Foreskin fibroblast (primary cell): ENCODE measurements at places on chromosomes 11 and 22.
A peak's percentile ranks its signal among the peaks of the same experiment; 100 is the strongest.

GRCh38 chr22:23690713-23691112, at the start of gene RGL4:
Gene RGL4 (plus strand): TSS chr22:23691013. CDS start chr22:23692031, 1,018 bp downstream.
- DNase-seq = no peak

- DNase-seq = no peak
These were observed 39.8 kb upstream of the POGLUT3 start for GRCh38 chr11:108538022-108538424.

- no peak for DNase-seq
These were observed 84.7 kb upstream of the GDPD4 start for GRCh38 chr11:77386178-77386577.

DNA sequence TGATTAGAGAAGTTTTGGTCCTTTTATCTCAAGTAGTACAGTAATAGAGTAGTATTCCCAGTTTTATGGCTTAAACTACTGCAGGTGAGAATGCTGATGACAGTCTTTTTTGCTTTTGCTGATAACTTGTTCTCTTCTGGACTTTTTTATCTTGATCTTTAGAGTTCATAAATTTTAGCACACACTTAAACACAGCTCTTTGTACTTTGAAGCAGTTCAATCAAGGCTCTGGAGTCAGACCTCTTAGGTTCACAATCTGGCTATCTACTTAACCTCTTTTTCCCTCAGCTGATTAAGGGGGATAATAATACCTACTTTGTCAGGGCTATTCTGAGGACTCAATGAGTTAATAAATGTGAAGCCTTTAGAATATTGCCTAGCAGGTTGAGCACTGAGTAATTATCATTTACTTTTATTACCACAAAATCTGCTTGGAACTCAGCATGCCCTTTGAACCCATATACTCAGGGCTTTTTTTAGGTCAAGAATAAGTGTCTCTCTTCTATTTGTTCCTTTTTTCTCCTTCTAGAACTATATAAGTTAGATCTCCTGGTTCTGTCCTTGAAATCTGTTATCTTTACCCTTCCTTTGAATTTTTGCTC, 51.9 kb downstream of the CSTF3 start:
- no peak for DNase-seq

DNA sequence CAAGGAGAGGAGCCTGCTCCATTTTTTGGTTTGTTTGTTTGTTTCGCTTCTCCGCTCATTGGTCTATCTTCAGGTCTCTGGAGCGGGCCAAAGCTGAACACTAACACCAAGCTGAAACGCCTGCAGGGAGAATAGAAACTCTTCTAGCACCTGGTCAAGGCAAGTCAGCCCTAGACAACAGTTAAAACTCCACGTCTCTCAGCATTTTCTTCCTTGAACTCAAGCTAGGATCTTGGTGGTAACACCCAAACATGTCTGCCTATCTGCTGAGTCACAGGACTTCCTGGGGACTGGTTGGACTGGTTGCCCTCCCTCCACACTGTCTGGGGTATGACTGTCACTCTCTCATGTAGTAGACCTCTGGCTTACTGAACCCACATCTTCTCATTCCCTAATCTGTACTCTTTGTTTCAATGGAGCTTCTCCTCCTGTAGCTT, 23.9 kb upstream of the RBFOX2 start:
- DNase-seq = peak; percentile 74

GRCh38 chr22:47419239-47419638, 656.8 kb downstream of the TBC1D22A start:
- no peak for DNase-seq

DNA sequence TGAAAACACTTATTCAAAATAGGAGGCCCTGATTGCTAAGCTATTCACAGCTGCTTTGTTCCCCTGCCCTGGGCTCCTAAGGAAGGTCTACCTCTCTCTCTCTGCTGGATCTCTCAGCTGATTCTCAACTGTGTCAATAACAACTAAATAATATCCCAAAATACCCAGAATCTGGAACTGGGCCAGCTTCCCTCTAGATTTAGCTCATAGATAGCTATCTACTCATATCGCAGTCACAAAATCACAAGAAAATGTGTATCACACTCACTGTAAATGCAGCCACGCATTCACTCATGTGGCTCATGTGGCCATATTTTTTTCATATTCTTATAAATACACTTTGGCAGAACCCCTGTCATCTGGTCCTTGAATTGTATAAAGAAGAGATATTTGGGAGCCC, 555.1 kb downstream of the OPCML start:
- DNase-seq = no peak

DNA sequence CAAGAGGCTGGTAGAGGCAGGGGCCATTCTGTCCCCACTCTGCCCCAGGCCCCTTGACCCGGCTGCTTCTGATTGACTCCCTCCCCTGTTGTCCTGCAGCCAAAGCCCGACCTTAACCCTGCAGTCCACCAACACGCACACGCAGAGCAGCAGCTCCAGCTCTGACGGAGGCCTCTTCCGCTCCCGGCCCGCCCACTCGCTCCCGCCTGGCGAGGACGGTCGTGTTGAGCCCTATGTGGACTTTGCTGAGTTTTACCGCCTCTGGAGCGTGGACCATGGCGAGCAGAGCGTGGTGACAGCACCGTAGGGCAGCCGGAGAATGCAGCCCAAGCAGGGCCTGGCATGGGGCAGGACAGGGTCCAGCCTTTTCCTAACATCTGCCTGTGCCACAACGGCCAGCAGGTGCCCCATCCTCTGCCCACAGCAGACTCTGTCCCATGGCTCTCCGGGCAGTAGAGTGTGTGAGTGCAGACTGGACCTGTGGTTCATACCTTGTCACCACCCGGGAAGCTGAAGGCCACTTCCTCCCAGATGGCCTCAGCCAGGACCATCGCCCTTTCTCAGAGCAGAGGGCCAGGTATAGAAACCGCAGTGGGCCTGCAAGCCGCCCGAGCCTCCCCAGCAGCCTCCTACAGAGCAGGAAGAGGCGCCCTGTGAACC, 26.8 kb upstream of the MGAT3 start:
- DNase-seq = no peak

- DNase-seq = no peak
These were observed 11.3 kb downstream of the PHRF1 start for GRCh38 chr11:587546-587945.

GRCh38 chr11:4044976-4045646, 49.5 kb upstream of the RRM1 start:
- DNase-seq = peak; percentile 26

DNA sequence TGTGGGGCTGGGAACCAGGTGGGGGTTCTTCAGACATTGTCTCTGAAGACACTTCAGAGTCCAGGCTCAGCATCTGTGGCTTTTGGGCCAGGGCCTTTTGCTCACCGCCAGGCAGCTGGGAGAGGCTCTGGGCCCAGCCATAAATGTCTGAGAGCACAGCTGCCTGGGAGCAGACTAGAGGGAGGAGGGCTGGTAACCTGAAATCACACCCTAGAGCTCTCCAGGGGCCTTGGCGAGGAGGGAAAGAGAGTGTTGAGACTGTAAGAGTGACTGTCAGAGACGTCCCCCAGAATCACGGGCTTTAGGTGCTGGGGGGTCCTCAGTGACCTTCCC, 4.1 kb downstream of the TRABD start:
- DNase-seq = no peak

- DNase-seq = no peak
These were observed 41.4 kb upstream of the ST14 start for GRCh38 chr11:130118165-130118564.

DNA sequence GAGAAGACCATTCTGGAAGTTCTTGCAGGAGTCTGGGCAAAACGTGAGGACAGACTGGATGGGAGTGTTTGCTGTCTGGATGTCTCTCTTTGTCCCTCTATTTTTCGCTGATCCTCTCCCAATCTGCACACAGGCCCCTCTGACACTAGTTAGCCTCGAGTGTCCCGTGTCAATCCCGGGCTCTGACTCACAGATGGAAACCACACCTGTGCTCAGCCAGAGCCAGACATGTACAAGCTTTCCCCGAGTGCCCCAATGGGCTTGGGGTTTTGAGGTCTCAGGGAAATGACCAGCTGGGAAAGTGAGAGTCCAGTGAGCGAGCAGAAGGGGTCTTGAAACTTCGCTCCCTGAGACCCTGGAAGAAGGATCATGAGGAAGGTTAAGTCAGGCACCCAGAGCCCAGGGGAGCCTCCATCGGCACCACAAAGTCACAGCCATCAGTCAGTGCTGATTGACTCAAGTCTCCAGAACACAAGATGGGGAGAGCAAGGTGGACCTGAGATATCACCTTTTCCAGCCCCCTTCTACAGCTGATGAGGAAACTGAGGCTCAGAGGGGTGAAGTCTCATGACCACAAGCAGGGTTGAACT, 13.9 kb downstream of the APOL2 start:
- no peak for DNase-seq

GRCh38 chr11:129312730-129313503, 62.7 kb upstream of the BARX2 start:
- no peak for DNase-seq

DNA sequence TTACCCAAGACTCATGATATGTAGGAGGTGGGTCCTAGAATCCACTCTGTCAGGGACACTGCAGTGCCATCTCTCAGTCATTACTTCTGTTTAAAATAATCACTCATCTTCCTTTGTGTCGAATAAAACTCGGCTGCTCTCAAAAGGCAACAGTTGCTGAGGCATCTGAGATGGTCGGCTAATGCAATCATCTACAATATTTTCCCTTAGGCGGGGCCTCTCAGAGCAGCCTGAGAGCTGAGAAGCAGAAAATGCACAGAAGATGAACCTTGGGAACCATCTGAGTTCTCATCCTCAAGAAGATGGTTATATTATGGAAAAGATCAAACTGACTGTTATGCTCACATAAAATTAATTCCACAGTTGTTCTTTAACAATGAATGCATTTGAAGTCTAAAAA, 1518.2 kb upstream of the TENM4 start:
- no peak for DNase-seq

DNA sequence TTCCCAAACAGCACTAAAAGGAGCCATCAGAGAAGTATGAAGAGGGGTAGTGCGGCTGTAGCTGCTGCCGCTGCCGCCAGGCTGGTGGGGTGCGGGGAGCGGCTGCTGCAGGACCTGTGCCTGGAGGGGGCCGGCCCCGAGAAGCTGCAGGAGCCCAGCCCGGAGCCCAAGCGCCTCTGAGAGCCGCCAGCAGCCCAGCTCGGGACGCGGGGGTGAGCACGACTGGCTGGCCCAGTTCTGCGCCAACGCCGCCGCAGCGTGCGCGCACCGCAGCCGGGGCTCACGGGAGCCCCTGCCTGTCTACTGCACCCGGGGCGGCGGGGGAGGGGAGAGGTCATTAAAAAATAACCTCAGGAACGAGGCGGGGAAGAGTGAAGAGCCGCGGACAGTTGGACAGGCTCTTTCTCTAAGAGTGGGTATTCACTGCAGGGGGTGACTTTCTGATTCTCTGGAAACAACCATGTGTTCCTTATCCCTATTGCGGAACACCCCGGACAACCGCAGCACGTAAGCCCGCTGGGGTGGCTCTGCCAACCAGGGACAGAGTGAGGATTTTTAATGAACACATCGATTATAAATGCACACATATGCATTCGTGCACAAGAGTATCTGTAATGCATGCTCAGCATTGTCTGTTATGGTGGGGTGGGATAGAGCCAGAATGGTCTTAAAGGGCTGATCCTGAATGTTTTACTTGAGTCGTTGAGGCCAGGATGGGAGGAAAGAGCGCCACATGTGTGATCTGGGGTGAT, 453 bp downstream of the GAS2 start:
- DNase-seq = peak; percentile 17

DNA sequence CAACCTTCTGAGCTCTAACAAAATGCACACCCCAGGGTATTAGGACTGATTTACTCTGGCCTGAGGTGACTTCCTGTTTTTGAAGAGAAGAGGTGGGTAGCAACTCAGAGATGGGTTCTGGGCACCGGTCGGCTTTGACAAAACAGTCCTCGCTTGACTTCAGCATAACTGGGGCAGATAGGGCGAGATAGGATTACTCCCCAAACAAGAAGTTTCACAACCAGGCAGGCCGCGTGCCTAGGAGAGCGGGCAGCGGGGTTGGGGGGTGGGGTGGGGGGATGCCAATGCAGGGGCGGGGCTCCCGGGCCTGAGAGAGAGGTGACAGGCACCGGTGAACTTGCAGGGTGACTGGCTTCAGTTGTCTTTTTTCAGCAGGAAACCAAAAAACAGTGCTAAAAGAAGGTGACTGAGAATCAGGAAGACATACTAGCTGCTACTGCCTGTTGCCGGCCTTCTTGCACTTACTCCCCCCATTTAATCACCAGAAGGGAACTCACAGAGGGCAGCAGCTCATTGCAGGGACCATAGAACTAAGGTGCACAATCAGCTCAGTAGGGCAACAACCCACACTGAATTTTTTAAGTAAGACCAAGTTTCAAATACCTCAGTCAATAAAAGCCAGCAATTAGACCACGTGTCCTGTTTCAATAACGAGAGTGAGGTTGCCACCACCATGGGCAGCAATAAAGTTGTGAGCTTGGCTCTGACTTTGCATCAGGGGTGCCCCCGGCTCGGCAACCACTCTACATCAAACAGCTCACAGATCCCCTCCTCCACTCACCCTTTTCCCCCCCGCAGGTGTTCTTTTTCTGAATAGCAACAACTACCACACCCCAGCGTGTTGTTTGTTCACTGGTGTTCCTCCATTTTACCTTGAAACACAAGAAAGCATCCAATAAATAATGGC, 37.2 kb upstream of the ETS1 start:
- no peak for DNase-seq

DNA sequence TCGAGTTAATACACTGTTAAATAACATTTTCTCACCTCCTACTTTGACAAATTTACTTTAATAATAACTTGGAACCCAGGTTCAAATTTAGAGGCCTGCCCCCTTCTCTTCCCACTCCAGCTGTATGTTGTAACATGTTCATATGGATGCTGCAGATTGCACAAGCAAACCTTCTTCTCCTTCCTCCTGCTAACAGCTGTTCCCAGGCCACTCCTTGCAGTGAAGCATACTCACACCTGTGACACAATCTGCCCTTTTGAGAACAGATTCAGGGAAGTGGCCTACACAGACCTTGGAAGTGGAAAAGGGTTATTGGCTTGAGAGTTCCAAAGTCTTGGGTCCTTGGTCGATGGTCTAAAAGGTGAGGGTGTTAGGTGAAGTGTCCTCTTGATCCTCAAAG, 131.9 kb downstream of the TEAD1 start:
- peak; percentile 53 for DNase-seq

GRCh38 chr11:45900916-45901617, 6.0 kb downstream of the FREY1 start:
- no peak for DNase-seq

DNA sequence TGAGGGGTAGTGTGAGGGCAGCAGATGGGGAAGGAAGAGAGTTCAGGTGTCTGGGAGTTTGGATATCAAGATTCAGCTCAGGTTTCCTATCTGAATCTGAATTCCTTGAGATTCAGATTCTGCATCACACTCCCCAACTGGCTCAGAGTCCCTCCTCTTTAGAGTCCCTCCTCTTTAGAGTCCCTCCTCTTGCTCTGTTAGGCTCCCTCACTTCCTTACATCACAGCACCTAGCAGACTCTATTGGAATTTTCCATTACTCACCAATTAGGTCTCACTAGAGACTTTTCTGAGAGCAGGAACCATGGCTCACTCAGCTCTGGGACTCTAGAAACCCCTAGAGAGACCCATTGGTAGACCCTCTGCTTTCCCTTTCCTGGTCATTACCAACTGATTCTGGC, 303.4 kb upstream of the SYN3 start:
- DNase-seq = no peak

GRCh38 chr11:68891351-68891948, 12.2 kb downstream of the MRPL21 start:
- no peak for DNase-seq

- no peak for DNase-seq
These were observed 101.8 kb downstream of the MYO18B start for GRCh38 chr22:25843660-25844405.
